ENCODE measurements at places on chromosomes 12 and 14. TPM values are rescaled to one million over a fixed set of nuclear protein-coding genes. Genes with fewer than 3 reads are reported as not detected.

Gene PRICKLE1
- 16.2 TPM for total RNA-seq

Gene GIT2
- total RNA-seq: 26.8 TPM

Gene TOMM20L
- total RNA-seq: not detected

Gene CIROP
- total RNA-seq: not detected

Gene PSMD9
- total RNA-seq: 241 TPM

Gene PTPRO
- total RNA-seq: not detected

Gene TIGAR
- total RNA-seq: 3.7 TPM

Gene TGM1
- total RNA-seq: 2.6 TPM

Gene LGR5
- 0.04 TPM for total RNA-seq

Gene NAV3
- 1.6 TPM for total RNA-seq

Gene B4GALNT1
- 42.3 TPM for total RNA-seq

Gene CCDC196
- not detected for total RNA-seq

Gene PRH2
- not detected for total RNA-seq

Gene SLC10A1
- not detected for total RNA-seq

Gene LIN7A
- total RNA-seq: not detected

Gene FBRSL1
- 62.3 TPM for total RNA-seq

Gene PHLDA1
- total RNA-seq: 181 TPM

Gene CCDC197
- total RNA-seq: not detected

Gene ABCD4
- 28.4 TPM for total RNA-seq

Gene PLEKHD1
- 0.15 TPM for total RNA-seq

Gene AICDA
- not detected for total RNA-seq

Gene PIWIL1
- total RNA-seq: not detected

Gene CLEC1B
- not detected for total RNA-seq

Gene TRHDE
- total RNA-seq: 17.7 TPM

Gene NTF3
- total RNA-seq: not detected

Gene FRMD6
- 103 TPM for total RNA-seq

Gene FAM222A
- 11.7 TPM for total RNA-seq

Gene SCFD1
- total RNA-seq: 72.3 TPM

Gene FOXN4
- not detected for total RNA-seq

Gene MRPS35
- total RNA-seq: 117 TPM

Gene AKAP6
- total RNA-seq: 1.5 TPM

Gene ASPG
- total RNA-seq: not detected

Gene NAA30
- total RNA-seq: 23.2 TPM

Gene CACNA2D4
- not detected for total RNA-seq

Gene TMEM106C
- 114 TPM for total RNA-seq

Gene SOX5
- total RNA-seq: not detected

Gene GUCY2C
- not detected for total RNA-seq

Gene IFNG-AS1
- not detected for total RNA-seq

Gene RPS26
- total RNA-seq: 320 TPM

Gene FBLN5
- 0.58 TPM for total RNA-seq

Gene PIK3C2G
- total RNA-seq: not detected

Gene STON2
- total RNA-seq: 12.3 TPM

Gene DEPDC4
- 2.0 TPM for total RNA-seq

Gene HHIPL1
- 0.84 TPM for total RNA-seq

Gene SYCP3
- not detected for total RNA-seq

Gene RPGRIP1
- not detected for total RNA-seq

Gene RTL1
- total RNA-seq: not detected

Measured in PC-3 (cell line).